Kidney glomerular epithelial cell (primary cell): ENCODE measurements at places on chromosomes 7 and 10.

- DNase-seq, result no peak
Observed at GRCh38 chr7:151140826-151141225, 26.7 kb downstream of the GBX1 start.

DNA sequence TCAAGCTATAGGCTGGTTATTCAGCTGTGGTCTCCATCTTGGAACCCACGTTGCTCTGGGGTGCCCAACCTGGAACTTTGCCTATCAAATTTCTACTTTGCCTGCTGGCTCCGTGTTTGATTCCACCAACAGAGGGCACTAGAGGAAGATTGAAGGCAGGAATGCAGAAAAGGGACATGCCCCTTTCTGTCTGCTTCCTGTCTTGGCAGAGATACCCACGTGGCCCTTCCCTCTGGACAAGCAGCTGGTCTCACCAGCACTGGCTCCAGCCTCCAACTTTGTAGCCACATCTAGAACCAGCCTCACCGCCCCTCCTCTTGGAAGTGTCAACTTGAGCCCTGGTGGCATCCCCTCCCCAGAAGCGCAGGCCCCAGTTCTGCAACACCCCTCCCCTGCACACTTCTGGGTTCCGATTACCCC, 52.1 kb upstream of the ZNF438 start:
- peak; percentile 38 for DNase-seq

DNA sequence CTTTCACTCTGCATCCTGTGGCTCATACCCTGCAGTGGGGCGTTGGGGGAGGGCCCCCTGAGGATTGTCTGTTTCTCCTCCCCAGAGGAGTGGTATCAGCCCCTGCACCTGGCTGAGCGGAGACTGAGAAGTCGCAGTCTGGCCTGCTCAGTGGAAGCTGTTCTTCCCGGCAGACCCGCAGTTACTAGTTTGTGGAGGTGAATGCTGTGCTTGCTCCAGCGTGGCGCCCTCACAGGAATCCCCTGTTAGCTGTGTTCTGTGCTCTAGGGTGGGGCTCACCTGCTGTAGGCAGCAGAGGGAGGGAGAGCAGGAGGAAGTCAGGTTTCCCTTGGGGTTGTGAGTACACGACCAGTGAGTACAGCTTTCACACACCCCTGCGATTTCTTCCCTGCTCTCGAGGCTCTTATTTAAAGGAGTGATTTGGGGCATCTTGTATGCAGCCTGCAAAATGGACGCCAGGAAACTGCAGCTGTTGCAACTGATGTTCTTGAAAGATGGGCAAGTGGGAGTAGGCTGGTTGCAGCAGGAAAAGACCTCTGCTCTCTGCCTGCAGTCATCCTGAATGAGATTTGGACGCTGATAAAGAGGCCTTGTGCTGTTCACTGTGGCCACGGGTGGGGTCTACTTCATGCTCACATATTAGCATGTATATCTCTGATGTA, 66.4 kb downstream of the HK1 start:
- DNase-seq, result no peak

- DNase-seq, result no peak
Observed at GRCh38 chr7:116200963-116201362, 9.4 kb upstream of the TES start.

GRCh38 chr7:92485974-92486373, 8.2 kb upstream of the ERVW-1 start:
- DNase-seq, result no peak

DNA sequence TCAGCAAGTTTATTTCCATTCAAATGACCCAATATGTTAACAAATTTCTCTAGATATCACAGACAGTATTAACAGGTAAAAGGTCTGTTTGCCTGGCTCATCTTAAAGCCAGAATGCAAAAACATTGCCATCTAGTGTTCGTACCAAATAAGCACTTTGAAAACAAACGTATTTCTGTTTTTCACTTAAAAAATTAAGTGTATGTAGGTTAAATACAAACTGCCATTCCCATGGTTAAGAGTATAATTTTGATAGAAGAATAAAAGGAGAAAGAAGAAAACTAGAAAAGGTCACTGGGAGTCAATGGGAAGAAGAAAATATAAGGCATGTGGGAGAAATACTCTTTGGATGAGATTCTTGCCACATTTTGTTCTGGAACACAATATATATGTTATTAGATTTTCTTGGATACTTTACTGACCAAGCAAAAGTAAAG, 51.0 kb downstream of the ORC5 start:
- DNase-seq, result peak; percentile 47

DNA sequence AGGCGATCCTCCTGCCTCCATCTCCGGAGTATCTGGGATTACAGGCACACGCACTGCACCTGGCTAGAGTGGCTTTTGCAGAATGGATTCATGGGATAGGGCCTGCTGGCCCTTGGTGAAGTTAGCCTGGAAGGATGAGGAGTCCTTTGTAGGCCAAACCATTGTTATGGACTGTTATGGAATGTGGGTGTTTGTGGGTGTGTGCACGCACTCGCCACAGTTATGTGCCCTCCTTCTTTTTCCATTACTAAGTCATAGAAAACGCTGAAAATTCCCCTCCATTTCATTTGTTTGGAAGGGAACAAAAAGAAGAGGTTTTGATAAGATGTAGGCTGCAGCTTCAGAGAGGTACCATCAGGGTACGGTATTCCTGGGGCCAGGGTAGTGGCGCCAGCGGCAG, 15.0 kb downstream of the ZNF862 start:
- no peak for DNase-seq

- DNase-seq, result no peak
Observed at GRCh38 chr7:139909379-139910050, 80.5 kb downstream of the TBXAS1 start.

- DNase-seq, result no peak
Observed at GRCh38 chr10:126390324-126390723, 2.0 kb upstream of the ADAM12 start.

DNA sequence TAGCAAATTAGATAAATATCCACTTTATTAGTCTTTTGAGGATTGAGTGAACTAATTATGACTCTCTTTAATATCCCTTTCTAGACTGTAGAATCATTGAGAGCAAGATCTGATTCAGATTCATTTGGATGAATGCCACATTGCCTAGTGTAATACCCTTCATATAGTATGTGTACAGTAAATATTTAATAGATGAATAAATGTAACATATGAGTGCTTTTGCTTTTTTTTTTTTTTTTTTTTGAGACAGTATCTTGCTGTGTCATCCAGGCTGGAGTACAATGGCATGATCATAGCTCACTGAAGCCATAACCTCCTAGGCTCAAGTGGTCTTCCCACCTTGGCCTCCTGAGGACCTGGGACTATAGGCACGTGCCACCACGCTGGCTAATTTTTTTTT, 14.8 kb downstream of the SAMD8 start:
- DNase-seq, result no peak

GRCh38 chr7:38736138-38736537, 105.0 kb upstream of the AMPH start:
- DNase-seq, result no peak

DNA sequence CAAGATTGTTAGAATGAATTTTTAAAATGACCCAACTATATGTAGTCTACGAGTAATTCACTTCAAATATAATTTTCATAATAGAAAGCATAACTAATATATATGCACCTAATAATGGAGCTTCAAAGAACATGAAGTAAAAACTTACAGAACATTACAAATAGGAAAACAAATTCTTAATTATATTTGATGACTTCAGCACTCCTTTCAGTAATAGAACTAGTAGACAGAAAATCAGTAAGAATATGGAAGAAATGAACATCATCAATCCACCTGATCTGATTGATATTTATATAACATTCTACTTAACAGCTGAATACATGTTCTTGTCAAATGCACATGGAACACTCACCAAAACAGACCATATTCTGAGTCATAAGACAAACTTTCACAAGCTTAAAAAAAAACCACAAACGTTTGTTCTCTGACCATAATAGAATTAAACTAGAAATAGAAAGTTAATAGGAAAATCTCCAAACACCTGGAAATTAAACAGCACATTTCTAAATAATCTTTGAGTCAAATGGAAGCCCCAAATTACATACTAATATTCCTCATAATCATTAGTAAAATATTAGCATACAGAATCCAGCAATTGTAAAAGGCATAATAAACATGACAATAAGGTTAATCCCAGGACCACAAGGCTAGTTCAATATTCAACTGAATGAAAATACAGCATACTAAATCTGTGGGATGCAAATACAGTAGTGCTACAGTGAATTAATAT, 48.0 kb downstream of the BRAF start:
- DNase-seq, result peak; percentile 39

- peak; percentile 53 for DNase-seq
Observed at GRCh38 chr7:21106296-21106732, 319.6 kb upstream of the SP8 start.

GRCh38 chr10:30284865-30285594, 64.0 kb downstream of the MTPAP start:
- peak; percentile 39 for DNase-seq

- no peak for DNase-seq
Observed at GRCh38 chr10:126634347-126634746, 36.1 kb downstream of the C10orf90 start.

- no peak for DNase-seq
Observed at GRCh38 chr10:72124381-72124780, 36.0 kb upstream of the SPOCK2 start.

DNA sequence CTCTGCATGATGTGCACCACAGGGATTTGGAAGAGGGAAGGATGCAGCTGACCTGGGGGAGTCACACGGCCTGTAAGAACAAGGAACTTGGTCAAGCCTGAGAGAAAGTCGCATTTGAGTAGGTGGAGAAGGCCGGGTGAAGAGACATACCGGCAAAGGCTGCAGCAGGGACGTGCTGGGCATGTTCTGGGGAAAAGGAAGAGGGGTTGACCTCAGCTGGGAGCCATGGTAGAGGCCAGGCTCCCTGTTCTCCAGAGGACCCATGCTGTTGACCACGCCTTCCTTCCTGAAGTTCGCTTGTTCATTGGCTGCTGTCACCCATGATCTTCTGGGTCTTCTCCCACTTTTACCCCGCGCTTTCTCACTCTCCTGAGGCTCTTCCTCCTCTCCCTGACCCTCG, 84.5 kb downstream of the HTR5A start:
- no peak for DNase-seq

DNA sequence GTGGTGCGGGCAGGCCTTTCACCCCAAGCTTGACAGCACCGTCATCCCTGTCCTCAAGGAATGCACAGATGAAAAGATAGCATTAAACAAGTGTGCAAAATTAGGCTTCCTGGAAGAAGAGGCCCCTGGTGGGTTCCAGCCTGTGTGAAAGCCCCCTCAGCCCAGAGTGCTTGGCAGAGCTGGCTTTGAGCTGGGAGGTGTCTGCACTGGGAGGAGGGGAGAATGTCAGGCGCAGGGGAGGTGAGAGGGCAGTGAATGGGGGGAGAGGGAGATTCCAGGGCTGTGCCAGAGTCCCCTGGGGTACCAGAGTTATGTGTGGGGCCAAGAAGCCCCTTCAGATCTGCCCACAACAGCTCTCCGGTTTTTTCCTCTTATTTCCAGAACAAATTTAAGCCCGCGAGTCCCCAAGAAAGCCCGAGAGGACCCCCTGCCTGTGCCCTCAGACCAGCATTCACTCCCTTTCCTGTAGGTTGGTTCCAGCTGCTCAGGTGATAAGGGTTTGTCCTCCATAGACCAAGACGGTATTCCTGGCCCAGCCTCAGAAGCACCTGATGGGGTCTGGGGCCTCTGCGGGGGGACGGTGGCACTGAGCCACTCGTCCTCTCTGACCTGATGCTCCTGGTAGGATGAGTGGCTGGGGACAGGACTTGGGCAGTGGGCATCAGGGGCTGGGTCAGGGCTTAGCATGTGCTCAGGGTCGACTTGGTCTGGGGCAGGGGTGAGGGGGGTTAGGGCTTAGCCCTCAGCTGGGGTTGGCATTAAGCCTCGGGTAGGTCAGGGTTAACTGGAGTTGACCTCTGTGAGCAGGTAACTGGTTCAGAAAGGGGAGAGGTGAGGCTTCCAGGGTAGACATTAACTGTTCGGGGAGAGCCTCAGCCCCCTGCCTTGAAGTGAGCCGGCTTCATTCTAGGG, 43.4 kb downstream of the ADCYAP1R1 start:
- no peak for DNase-seq

GRCh38 chr7:27912751-27913150, 172.8 kb downstream of the TAX1BP1 start:
- no peak for DNase-seq

DNA sequence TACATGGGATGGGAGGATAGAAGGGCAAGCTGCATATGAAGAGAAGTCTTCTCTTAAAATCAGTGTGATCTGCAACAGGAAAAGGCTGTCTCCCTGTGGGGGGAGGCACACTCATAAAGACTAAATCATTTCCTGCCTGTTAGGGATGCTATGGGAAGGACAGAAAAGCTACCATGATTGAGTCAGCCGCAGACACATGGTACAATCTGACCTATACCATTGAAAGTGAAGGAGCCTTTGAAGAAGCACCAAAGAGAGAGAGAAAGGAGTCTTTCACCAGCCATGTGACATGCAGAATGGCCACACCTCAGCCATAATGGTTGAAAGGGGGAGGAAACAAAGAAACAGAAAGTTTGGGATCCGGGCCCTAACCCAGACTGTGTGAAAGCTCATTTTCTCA, 29.1 kb downstream of the NUDCD3 start:
- DNase-seq, result no peak

DNA sequence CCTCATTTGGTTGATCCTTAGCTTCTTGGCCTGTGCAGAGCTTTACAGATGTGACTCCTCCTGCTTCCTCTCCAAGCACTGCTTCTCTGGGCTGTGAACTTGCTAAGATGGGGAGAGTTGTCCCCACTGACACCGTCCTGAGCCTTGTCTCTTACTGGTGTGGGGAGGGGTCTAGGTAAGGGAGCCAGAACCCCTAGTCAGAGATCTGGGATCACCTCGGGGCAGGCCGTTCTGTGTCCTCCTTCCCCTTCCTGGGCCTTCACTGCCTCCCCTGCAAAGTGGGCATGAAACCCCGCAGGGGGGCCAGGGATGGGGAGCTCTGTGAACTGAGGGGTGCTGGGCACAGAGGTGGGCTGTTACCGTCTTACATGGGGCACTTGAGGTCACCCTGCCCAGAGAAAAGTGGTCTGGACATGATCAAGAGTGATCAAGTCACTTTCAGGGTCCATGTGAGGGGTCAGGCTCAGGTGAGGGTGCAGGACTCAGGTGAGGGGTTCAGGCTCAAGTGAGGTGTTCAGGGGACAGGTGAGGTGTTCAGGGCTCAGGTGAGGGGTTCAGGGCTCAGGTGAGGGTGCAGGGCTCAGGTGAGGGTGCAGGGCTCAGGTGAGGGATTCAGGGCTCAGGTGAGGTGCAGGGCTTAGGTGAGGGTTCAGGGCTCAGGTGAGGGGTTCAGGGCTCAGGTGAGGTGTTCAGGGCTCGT, 86.2 kb downstream of the ADCY1 start:
- no peak for DNase-seq

- DNase-seq, result peak; percentile 95
Observed at GRCh38 chr10:63699785-63700613, 178.8 kb downstream of the REEP3 start.

- DNase-seq, result no peak
Observed at GRCh38 chr10:32160864-32161263, 104.6 kb upstream of the KIF5B start.

DNA sequence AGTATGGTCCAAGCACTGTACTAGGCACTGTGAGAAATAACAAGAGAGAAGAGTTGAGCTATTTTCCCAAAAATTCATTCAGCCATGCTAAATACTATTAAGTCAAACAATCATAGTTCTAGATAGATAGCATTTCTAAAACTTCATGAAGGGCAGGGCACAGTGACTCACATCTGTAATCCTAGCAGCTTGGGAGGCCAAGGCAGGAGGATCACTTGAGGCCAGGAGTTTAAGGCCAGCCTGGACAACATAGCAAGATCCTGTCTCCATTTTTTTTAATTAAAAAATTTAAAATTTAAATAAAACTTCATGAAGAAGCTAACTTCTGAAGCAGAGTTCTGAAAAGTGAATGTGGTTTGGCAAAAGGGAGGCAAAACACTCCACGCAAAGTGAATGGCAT, 29.9 kb downstream of the USP54 start:
- no peak for DNase-seq

- no peak for DNase-seq
Observed at GRCh38 chr10:126565441-126565840, 105.1 kb downstream of the C10orf90 start.
